ENCODE measurements at places on chromosomes 5 and 9.

DNA sequence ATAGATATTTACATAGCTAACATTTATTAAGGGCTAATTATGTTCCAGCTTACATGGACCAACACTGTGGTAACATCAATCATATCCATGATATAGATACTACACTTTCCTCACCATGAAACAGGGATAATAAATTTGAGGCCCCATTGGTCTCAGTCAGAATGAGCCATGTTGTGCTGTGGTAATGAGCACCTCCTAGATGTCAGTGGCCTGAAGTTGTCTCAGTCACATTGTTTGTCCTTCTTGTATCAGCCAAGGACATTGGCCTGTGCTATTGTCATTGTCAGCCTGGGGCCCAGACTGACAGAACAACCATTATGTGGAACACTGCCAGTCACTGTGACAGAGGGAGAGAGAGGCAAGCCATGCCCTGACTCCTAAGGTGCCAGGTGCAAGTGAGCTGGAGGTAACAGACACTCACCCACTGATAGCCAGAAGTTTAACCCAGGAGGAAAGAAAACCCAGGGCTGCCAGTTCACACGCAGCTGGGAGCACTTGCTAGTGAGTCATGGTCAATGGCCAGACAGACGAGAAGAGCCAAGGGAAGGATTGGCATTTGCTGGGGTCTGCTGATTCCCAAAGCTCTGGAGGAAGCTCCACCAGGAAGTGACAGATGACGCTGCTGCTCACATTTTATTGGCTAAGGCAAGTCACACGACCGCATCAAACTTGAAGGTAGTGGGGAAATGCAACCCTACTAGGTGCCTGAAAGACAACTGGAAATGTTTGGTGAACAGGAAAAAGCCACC lies 224.2 kb downstream of the MELK start:
- no peak for DNase-seq

GRCh38 chr9:94907264-94907936 lies 180.9 kb downstream of the AOPEP start:
- no peak for DNase-seq

DNA sequence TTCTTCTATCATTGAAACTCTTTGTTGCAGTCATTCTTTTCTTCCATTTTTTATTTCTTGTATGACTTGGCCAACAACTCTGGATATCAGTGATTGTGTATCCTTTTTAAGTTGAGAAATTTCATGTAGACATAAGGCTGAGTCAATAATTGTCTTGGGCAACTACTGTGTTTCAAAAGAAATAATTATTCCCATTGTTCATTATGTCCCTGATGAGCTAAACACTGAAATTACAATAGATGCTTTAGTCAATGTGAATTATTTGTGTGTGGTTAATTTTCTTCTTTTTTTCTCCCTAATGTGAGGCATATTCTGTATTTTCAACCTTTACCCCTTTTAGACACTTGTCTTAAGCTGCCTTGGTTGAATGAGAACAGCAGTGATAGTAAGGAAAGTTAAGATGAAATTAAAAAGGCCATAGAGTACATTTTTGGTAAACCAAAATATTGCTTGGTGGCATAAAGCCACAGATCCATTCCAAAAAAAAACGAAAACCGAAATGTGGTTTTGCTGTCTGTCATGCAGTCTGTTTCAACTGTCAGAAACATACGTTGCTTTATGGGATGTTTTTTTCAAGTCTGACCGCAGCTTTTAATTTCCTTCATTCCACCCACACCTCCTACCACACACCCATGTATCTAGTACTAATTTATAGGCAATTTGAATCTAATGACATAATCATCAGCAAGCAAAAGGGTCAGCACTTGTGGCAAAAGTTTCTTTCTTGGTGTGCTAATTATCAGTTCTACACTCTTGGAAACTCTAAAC lies 21.1 kb downstream of the TLE4 start:
- DNase-seq, result no peak

GRCh38 chr5:143405063-143405848 lies 1.8 kb upstream of the NR3C1 start:
- DNase-seq, result peak; percentile 83

GRCh38 chr5:133612249-133612860 lies at the start of gene FSTL4:
FSTL4 (minus strand) TSS chr5:133612541.
- no peak for DNase-seq
